ENCODE measurements at places on chromosomes 13 and 19.
A peak's percentile ranks its signal among the peaks of the same experiment; 100 is the strongest.

- no peak for DNase-seq
These were observed 82.8 kb downstream of the STARD13 start for GRCh38 chr13:33202644-33203169.

GRCh38 chr13:41641961-41642360, 184.6 kb downstream of the RGCC start:
- no peak for DNase-seq

DNA sequence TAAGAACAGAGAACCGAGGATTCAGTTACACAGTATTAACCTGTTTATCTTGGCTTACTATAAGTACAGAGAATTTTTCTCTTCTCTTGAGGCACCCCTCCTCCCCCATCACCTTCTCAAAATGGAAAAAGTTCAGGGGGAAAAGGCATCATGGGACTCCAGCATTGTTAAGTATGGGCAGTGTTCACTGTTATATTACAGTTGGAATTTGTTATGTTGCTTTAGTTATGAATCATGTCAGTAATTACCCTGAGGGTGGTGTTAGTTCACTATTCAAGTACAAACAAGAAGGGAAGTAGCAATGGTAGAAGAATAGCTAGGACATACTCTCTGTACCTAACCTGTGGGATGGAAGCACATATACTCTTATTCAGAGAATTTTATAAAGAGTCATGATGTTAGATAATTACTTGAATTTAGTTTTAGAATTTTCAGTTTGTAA, 12.0 kb downstream of the LPAR6 start:
- peak; percentile 71 for DNase-seq

DNA sequence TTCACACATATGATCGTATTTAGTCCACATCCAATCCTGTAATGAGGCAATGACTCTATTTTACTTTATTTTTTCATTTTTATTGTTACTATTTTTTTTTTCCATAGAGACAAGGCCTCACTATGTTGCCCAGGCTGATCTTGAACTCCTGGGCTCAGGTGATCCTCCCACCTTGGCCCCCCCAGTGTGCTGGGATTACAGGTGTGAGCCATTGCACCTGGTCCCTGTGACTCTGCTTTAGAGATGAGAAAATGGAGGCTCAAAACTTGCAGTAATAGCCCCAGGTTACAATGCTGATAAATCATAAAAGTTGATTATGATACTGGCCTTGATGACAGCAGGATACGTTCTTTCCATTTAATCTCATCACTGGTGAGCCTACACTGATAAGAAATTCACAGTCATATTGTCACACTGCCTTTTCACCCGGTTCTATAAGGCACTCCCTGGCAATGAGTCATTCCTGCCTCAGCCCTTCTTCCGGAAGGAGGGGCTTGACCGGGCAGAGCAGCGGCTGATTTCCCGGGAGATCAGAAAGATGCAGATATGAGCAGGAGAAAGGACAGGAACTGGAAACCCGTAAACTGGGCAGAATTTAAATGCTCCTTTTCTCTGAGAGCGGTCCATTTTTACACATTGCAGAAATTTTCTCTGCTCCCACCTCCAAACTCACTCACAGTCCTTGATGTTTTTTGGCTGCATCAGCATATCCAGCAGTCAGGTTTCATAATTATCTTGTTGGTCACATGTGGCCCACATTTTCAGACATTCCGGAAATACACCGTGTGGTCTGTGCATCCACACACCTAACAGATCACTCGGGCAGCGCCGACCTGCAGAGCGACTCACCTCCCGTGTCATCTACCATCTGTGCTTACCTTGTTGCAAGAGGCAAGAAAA, 616.4 kb downstream of the EFNB2 start:
- DNase-seq, result no peak

DNA sequence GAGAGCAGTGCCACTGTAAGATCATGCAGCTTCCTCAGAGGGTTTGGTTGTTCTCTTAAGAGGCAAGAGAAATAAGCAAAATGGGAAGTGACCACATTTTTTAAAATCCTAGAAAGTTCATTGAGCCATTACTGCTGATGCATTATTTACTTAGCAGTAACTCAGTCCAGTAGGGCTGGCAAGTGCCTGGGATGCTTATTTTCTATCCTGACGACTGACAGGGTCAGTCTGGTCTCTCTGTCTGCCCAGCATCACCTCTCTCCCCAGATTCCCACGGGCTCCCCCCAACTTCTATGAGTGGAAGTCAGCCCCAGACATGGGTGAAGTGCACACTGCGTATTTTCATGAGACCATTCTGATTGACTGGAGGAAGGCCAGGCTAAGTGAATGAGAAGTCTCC, 10.4 kb downstream of the SHISA2 start:
- no peak for DNase-seq

DNA sequence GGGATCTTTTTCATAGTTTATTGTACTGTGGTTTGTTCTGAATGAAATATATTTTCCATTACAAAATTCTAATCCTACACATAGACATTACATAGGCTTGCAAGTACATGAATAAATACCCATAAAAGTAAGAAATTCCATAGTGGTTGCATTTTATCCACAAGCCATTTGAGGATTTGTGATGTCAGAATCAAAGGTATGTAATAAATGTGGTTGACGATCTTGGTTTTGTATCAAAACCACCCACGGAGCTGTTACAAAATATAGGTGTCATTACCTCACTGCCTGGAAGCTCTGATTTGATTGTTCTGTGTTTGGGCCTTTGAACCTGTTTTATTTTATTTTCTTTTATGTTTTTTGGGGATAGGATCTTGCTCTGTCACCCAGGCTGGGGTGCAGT, 125.1 kb downstream of the NALCN start:
- no peak for DNase-seq

DNA sequence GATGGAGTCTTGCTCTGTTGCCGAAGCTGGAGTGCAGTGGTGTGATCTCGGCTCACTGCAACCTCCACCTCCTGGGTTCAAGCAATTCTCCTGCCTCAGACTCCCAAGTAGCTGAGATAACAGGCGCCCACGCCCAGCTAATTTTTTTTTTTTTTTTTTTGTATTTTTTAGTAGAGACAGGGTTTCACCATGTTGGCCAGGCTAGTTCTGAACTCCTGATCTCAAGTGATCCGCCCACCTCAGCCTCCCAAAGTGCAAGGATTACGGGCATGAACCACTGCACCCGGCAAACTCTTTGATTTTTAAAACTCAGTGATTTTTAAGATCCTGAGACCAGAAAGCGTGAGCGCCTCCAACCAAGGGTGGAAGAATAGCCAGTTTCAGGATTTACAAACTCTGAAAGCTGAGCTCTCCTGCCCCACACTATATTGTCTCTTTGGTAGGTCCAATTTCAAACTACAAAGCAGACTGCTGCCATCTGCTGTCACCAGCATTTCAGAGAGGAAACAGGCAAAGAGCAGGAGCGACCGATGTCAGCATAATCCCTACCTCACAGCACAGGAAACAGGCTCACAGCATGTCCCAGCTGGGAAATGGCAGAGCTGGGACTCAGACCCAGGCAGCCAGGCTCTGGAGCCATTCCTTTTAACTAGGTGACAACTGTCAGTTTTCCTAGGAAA, 9.2 kb downstream of the NOSIP start:
- no peak for DNase-seq

DNA sequence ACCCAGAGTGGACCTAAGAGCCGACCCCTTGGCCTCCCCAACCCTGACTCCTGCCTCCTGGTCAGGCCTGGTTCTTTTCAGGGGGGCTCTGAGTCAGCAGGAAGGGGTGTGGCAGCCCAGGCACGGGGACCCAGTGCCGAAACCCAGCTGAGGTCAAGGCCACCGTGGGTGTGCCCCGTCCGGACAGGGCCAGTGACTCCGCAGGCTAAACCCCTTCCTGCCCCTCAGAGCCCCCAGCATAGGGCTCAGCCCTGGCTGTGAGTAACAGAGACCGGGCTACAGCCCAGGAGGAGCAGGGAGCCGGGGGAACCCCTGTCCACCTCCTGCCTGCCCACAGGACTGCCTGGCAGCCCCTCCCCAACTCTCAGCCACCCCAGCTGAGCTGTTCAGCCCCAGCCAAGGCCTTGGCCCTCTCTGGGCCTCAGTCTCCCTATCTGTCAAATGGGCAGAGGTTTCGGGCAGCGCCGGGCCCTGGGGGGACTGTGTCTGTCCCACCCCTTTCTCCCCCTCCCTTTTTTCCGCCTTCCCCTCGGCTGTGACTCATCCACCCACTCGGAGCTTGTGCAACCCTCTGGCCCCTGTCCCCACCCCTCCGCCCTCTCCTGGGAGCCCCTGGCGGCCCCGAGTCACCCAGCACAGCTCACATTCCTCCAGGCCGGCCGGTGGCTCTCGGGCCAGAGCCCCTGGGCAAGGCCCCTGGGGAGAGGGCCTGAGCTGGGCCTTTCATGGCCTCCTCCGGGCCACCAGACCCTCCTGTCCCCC, 8.6 kb downstream of the ZBTB7A start:
- DNase-seq, result peak; percentile 96

DNA sequence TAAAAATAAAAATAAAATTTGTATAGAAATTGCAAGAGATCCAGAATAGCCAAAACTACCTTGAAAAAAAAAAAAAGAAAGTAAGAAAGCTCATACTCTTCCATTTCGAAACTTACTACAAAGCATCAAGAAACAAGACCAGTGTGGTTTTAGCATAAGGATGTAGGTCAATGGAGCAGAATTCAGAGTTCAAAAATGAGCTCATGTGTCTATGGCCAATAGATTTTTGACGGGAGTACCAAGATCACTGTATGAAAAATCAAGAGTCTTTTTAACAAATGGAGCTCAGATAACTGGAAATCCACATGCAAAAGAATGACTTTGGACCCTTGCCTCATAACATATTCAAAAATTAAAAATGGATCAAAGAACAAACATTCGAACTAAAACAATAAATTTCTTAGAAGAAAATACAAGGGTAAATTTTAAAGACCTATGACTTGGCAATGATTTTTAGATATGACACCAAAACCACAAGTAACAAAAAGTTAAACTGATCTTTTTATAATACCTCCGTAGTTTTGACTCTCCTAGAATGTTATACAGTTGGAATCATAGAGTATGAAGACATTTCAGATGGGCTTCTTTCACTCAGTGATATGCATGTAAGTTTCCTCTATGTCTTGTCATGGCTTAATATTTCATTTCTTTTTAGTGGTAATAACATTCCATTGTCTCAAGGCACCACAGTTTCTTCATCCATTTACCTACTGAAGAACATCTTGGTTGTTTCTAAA, 43.2 kb downstream of the KLF12 start:
- DNase-seq, result no peak

- DNase-seq, result no peak
These were observed 35.8 kb upstream of the TM9SF2 start for GRCh38 chr13:99465454-99465853.

GRCh38 chr13:46553886-46554858, 1.2 kb downstream of the LRCH1 start:
- peak; percentile 86 for DNase-seq

GRCh38 chr13:36552334-36552733, 120.0 kb downstream of the CCNA1 start:
- DNase-seq, result no peak

- peak; percentile 36 for DNase-seq
These were observed 18.3 kb downstream of the PRKCSH start for GRCh38 chr19:11453468-11454341.

DNA sequence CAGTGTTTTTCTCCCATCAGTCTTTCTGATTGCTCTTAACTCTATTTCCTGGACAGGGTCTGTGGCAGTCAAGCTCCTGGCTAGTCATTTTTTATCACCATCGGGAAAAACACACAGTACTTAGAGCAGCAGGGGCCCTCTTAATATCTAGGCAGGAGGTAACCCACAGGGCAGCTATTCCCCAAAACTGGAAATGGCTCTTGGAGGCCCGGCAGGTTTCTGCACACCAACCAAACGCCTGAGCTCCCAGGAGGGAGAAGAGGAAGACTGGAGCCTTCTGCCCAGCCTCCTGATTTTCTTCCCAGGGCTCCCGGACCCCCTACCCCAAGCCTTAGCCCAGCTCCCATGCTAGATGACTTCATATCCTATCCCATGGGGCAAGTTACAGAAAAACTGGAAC, 49.3 kb upstream of the VSTM2B start:
- no peak for DNase-seq

GRCh38 chr13:65417953-65418352, 1812.2 kb downstream of the PCDH9 start:
- DNase-seq, result no peak

DNA sequence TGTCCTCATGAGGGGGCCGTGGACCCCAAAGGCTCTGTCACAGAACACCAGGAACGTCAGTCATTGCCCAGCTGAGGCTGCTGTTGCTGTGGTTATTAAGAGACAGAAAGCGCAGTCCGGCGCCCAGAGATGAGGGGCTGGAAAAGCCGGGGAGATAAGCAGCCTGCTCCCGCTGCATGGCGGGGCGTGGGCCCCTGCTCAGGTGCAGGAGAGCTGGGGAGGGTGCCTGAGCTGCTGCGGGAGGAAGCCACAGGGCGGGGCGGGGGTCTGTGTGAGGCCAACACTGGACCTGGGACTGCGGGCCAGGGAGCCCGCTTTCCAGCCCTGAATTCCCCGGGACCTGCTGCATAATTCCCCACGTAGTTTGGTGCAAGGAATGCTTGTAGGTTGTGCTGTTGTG, 11.3 kb downstream of the SOX1 start:
- no peak for DNase-seq

- no peak for DNase-seq
These were observed 7.0 kb upstream of the GP6 start for GRCh38 chr19:55044771-55045716.

- DNase-seq, result peak; percentile 0
These were observed 548.2 kb downstream of the GPC5 start for GRCh38 chr13:91946498-91947070.

DNA sequence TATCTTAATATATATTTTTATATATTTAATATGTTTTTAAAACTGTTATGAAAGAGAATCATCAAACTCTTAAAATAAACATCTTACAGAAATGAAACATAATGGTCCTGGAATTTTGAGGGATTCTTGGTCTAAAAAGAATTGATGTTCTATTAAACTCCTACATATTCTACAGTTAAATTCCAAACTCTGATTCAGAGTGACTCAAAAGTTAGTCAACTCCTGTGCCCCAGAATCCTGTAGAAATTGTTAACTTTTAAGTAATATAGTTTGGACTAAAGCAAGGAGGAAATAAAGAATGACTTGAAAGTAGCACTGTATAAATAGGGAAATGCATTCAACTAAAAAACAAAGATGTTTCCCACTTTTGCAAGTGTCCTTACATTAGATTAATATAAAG, 47.7 kb downstream of the FNDC3A start:
- DNase-seq, result peak; percentile 67

DNA sequence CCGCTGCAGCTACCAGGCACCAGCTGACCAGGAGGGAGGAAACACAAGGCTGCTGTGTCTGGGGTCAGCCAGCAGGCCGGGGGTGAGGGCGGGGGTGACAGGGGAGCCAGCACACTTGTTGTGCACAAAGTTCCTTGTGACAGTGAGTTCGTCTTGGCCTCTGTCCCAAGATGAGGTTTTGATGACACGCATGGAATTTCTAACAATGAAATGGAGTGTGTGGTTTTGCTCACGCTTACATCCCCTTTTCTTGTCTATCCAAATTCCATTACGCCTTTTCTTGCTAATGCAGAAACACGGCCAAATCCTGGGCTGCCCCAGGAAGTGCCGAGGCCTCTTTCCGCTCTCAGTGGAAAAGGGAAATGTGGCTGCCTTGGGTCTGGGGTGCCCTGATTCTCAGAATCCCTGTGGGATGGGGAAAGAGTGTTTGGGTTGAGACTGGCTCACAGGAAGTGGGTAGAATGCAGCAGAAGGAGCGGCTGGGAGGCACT, 73.8 kb downstream of the GADD45B start:
- peak; percentile 98 for DNase-seq

Measured in suppressor macrophage treated with lipopolysaccharide for 1 hour (primary cell).